ENCODE measurements at places on chromosomes 2 and 18.

GRCh38 chr2:40094451-40094850 is 315.4 kb upstream of the THUMPD2 start:
- DNase-seq, result no peak

DNA sequence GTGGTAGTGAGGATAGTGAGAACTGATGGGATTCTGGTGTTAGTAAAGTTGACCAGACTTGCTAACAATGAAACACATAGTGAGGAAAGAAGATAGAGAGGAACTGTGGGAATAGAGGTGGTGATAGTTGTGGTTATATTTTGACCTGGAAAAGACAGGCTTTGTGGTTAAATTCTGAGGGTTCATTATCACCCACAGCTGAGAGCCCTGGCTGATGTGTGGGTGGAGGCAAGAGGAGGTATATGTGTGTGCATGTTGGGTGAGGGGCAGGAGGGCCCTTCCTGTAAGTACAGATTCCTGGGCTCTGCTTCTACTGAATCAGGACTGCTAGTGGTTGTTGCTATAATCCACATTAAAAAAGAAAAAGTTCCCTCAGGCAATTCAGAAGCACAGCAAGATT is 26.2 kb upstream of the TMEM163 start:
- no peak for DNase-seq

DNA sequence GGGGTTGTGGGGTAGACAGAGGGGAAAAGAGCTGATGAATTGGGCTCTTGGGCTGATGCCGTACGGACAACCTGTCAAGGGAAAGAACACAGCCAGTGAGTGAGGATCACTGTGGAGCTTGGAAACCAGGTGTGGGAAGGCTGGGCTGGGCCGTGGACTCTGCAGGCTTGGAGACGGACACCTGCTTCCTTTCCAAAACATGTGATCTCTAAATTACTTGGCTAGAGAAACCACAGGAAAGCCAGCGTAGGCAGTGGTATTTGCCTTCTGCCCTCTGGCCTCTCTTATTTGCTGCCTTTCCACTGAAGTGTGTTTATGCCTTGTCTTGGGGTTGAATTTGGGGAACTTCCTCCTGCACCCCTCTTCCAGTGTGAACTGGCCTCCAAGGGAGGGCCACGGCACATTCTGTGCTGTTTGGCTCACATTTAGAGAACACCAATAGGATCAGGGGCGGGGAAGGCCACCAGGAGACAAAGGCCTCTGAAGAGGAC is 267.7 kb downstream of the PRKCE start:
- DNase-seq, result peak; percentile 76

DNA sequence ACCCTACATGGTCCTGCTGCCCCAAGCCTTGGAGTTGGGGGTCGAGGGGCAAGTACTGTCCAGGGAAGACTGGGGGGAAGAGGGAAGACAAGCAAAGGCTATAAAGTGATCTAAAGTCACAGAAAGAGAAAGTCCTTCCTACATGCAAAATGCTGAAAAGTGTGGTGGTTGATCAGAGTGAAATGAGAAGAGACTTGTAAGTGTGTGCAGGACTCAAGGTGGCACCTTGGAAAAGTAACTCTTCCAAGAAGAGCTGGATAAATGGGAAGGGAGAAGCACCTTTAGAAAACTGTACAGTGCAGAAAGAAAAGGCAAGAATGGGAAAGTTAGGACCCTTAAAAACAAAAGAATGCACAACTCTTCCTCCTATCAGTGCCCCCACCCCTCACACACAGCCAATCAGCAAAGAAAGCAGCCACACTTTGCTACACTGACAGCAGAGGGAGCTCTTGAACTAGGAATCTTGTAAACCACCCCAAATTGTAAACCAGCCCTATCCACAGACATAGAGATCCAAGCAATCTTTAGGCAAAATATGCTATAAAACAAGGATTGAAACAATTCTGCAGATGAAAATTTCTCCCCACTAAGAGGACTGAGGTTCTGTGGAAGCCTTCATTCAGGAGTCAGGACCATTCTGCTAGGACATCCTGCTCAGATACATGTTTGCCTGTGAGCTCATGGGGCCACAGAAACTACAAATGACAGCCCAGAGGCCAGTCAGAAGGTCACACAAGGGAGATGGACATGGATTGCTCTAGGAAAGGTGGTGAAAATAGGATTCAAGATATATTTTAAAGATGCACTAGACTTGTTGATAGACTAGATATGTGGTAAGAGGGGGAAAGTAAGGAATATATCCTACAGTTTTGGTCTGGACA is 146.4 kb downstream of the FTCDNL1 start:
- DNase-seq, result no peak

DNA sequence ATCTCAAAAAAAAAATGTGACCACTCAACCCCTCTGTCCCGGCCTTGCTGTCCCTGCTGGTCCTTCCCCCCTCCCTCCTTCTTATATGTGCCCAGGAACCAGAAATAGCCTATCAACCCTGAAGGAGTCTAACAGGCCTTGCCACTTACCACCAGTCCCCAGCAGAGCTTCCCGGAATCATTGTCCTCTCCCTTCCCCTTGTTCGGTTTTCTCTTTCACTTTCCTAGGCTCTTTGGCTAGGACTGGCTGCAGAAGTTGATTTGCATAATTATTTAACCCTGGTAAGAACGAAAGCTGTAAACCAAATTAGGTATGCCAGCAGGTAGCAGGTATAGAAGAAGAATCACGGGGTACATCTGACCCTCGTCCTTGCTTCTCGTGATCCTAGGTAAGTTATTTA is 72.6 kb upstream of the ZNF532 start:
- DNase-seq, result no peak

DNA sequence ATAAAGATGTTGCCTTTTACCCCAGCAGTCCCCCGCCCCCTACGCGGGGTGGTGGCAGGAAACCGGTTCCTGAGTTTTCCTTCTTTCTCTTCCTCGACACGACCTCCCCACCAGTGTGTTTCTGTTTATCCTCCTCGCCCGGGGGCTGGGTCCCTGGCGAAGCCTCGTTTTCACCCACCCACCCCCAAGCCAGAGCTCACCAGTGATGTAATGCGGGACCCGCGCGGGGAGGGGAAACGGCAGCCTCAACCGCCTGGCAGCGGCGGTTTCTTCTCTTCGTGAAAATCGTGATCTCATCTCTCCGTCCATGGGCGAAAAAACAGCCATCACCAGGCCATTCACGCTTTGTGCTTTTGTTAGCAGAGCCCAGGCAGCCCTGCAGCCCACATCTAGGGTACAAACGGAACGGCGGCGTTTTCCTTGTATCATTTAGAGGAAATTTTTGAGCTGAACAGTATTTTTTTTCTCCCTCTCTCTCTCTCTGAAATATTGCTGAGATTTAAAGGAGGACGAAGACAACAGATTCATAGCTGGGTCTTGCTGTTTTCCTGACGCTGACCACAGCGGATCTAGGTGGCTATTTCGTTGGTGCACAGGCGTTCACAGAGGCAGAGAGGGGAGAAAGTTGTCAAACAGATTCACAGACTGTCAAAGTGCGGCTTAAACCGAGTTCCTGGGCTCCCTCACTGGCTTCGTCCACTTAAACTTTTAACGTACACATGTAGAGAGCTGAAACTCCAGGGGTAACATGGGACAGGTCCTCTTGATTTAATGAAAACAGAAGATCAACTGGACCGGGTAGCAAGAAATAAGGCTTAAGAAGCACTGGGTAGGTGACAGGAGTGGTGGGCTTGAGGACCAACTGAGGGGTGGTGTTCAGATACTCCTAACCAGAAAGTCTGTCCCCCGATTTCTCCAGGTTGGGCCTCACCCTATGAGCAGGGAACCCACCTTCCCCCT is 21.9 kb upstream of the PAX3 start:
- DNase-seq, result no peak

DNA sequence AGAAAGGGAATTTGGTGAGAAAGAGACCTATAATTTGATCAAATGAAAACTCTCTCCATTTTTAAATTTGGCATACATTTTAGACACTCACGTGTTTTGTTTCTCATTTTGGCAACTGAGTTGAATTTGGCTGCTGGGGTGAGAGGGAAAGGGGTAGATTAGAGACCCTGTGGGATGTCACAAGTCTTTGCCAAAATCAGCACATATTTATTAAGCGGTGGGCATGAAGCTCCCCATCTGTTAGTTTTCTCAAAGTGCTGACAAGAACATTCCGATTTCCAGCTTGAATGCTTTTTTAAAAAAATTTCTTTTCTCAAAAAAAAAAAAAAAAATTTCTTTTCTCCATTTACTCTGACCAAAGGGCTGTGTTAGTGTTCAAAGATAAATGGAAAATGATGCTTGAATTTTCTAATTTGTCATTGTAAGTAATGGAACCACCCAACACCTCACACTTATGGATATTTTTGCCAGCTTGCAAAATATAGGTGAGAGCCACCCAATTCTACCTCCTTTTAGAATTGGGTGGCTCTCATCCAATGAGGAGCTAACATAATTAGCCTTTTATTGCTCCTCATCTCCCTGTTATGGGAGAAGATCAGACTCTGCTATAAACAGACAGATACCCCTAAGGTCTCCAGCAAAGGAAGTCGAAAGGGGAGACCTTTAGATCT is 222.9 kb upstream of the FN1 start:
- DNase-seq, result no peak

GRCh38 chr2:45497355-45497754 is 113.7 kb downstream of the SRBD1 start:
- DNase-seq, result no peak

All from SHP77 treated with DMSO at 0.1 percent for 48 hours (cell line).